ENCODE measurements at places on chromosomes 6 and 20.

DNA sequence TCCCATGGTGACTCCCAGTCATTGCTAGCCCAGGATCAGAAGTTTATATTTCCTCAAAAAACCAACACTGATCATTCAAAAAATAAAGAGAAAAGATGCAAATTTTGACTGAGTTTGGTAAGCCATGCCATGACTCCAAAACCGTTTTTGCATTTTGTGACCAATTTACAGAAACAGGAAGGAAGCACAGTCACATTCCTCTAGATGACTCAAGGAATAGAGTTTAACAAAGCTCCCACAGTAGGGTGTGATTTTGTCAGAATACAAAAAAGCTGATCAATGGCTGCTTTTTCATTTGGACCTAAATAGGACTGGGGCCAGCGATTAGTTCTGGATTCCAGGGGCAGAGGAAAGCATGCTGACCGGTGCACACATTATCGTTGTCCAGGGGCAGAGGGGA is 179.4 kb upstream of the AFDN start:
- peak; percentile 22 for DNase-seq

DNA sequence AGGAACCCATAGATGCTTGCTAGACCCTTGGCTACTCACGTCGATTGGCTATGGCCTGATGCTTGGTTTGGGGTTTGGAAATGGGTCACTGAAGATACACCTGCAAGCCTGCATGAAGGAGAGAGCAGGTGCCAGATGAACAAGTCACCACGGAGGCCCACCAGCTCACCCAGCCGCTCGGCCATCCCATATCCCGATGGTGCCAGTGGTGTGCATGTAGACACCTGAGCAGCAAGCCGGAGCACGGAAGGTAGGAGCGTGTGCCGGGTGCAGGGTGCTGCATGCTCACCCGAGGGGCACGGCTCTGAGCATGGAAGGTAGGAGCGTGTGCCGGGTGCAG is 35.9 kb downstream of the DACT2 start:
- no peak for DNase-seq

GRCh38 chr6:79697430-79697829 is 66.3 kb downstream of the SH3BGRL2 start:
- no peak for DNase-seq

- no peak for DNase-seq
Measured at GRCh38 chr6:16092990-16093389, 35.9 kb upstream of the MYLIP start.

GRCh38 chr6:25749837-25750236 is 4.7 kb upstream of the SLC17A4 start:
- no peak for DNase-seq

DNA sequence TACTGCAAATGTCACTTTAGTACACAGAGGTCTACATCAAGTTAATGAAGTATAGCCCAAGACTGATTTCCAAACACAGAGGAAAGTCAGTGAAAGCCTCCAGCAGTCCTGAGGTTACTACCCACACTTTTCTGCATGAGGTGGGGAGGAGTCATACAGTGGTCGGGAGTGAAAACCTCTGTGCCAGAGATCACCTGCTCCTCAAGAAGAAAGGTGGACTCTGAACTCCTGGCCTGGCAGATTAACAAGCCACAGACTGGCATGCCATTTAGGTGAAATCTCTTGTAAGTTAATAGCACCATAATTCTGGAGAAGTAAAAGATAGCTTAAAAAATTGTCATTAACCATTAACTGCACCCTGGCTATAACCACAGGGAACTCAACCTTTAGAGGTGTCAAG is 125.0 kb upstream of the LAMP5 start:
- DNase-seq = no peak

DNA sequence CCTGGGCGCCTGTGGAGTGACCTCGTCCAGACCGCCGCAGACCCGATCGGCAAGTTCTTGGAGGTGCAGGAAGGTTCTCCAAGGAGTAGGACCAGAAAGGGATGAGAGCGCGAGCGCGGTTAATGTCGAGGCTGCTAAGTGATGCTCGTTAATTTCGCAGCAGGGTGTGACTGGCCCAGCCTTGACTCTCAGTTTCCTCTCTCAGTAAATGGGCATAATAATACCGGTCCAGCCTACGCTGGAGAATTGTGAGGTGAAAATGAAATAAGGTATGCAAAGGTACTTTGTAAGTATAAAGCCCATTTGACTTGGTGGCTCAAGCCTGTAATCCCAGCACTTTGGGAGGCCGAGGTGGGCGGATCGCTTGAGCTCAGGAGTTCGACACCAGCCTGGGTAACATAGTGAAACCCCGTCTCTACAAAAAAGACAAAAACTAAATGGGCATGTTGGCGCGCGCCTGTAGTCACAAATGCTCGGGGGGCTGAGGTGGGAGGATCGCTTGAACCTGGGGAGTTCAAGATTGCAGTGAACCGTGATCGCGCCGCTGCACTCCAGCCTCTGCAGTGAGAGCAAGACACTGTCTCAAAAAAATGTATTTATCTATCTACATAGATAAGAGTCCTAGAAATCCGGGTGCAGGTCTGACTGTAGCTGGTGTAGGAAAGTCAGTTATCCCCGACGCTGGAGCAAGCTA is 634 bp upstream of the BTBD9 start:
- DNase-seq = peak; percentile 78

- no peak for DNase-seq
Measured at GRCh38 chr6:168326294-168327261, 7.0 kb upstream of the DACT2 start.

DNA sequence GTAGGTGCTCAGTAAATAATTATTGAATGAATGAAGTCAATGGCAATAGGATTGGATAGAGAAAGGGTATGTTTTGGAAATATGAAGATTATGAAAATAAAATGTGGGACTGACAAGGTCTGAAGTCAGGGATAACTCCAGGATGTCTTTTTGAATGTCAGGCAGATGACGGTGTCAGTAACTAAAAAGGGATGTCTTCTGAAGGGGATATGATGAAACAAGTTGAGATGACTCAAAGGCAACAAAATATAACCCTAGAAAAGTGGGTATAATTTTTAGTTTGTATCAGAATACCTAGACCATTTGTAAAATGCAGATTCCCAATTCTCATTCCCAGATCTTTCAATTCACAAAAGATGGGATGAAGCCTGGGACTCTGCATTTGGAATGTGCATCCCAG is 257.3 kb upstream of the SGK1 start:
- no peak for DNase-seq

DNA sequence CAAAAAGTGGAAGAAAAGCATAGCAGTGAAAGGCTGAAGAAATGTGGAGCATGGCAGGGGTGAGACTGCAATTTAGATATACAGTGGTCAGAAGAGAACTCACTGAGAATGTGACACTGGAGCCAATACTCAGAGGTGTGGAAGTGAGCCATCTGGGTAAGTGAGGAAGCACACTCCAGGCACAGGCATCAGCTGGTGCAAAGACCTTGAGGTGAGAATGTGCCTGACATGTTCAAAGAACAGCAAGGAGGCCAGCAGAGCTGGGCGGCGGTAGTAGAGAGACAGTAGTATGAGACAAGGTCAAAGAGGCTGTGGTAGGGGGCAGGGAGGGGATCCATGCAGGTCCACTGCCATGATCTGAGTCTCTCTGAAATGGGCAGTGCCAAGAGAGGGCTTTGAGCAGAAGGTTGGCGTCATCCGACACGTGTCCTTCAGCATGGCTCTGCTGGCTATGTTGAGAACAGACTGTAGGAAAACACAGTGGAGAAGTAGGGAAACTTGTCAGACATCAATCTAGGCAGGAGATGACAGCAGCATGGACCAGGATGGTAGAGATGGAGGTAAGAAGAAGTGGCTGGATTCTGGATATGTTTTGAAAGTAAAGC is 84.4 kb downstream of the PLCG1 start:
- no peak for DNase-seq

DNA sequence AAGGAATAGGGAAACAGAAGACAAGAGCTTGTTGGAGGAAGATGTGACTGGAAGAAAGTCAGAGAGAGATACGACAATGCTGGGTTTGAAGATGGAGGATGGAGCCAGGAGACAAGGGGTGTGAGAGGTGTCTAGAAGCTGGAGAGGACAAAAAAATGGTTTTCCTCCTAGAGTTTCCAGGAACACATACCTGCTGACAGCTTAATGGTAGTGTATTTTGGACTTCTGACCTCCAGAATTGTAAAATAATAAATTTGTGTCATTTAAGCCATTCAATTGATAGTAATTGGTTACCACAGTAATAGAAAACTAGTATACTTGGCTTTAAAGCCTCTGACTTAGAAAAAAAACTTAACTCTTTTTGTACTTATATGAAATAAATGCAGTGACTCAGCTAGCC is 3.6 kb downstream of the AIG1 start:
- DNase-seq = no peak

- no peak for DNase-seq
Measured at GRCh38 chr6:134938896-134939295, 11.0 kb downstream of the ALDH8A1 start.

- no peak for DNase-seq
Measured at GRCh38 chr6:133337308-133337707, 96.2 kb downstream of the EYA4 start.

DNA sequence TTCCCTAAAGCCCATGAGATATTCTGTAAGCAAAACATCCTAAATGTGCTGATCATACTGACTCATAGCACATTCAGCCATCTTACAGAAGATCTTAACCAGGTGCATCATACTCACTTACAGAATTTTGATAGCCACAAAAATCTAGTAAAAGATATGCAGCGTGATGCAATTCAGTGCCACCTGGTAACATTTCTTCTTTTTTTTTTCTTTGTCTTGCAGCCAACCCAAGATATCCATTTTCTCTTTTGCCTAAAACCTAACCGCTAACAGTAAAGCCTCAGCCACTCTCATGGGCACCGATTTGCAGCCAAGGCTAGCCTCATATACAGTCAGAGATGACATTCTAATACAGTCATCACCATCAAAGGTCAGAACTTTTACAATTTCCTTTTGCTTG is 293.3 kb downstream of the HACE1 start:
- peak; percentile 82 for DNase-seq

DNA sequence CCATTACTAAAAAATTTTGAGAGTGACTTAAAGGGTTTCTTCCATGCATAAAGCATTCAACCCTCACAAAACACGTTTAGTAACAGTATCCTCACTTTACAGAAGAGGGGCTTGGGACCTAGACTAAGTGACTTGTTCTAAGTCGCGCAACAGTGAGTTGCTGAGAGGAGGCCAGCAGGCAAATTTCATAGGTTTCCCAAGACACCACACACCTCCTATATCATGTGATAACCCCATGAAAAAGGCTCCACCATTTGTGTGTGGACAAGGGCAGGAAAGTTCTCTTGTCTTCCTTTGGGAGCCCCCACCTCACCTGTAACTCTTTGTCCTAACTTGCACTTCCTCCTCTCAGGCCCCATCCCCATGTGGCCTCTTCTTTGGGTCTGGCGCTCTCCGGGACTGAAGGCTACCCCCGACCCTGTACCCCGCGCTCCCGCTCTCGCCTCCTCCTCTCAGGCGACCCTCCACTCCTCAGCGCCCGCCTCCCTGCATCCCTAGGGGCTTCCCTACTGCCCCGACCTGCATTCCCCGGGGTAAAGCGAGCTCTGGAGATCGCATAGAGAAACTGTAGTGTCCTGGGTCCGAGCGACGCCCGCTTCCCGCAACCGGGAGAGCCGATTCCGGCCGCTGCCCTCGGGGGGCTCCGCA is 392 bp downstream of the PSMB8 start:
- peak; percentile 13 for DNase-seq

GRCh38 chr6:151100326-151100725 is 139.4 kb upstream of the AKAP12 start:
- DNase-seq = no peak

- DNase-seq = no peak
Measured at GRCh38 chr6:2226775-2227174, 18.6 kb downstream of the GMDS start.

DNA sequence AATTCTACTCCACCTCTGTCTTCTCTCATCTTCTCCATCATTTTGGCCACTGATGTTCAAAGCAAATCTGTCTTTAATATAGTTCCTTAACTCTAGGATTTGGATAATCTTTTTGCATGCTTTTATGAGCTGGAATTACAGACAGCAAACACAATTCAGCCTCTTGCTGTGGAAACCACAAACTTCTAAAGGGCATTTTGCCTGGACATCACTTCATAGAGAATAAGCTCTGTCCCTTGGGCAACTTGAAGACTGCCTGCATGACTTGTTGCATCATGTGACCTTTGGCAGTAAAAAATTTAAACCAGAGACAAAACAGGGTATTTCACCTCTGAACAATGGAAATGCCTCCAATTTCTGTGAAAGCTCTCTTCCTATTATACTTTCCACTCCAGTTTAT is 74.1 kb upstream of the HDDC2 start:
- DNase-seq = no peak

Measured in RKO (cell line).